Astrocyte of the spinal cord (primary cell): ENCODE measurements at places on chromosomes 16 and 17.

- no peak for DNase-seq
These were observed 790 bp downstream of the CRHR1 start for GRCh38 chr17:45784741-45785479.

- peak; percentile 42 for DNase-seq
These were observed 24.5 kb downstream of the FCSK start for GRCh38 chr16:70478912-70479341.

DNA sequence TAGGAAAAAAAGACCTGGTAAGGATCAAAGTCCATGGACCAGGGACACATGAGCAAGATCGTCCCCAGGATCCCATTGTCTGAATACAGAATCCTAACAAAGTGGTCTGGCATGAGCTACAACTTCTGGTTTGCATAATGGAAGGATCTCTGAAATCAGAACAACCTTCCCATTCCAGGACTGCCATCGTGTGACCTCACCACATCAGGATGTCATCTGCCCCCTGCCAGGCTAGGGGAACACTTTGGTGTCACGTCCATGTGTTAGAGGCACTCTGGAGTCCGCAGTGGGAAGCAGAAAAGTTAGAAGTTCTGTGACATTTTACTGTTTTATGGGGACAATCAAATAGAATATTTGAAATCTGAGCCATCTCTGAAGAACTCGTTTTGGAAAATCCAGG, 160.7 kb downstream of the RGS9 start:
- no peak for DNase-seq

GRCh38 chr17:7862692-7863437, 5.1 kb downstream of the CYB5D1 start:
- peak; percentile 52 for DNase-seq

DNA sequence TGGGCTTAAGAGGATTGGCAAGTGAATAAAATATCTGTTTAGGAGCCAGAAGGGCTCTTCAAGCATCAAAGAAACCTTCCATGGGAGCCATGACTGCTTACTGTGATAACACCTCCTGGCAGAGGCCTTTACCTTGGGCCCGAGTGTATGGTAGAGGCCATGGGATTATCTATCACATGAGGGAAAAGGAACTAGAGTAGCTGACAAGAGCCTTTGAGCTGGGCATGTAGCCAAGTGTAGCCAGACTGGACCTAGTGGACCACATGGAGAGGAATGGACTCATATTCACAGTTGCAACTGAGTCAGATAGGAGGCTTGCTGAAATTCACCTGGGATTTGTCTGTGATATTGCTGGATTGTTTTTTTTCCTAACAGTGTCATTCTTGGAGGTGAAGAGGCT, 276.0 kb upstream of the ZFHX3 start:
- no peak for DNase-seq

DNA sequence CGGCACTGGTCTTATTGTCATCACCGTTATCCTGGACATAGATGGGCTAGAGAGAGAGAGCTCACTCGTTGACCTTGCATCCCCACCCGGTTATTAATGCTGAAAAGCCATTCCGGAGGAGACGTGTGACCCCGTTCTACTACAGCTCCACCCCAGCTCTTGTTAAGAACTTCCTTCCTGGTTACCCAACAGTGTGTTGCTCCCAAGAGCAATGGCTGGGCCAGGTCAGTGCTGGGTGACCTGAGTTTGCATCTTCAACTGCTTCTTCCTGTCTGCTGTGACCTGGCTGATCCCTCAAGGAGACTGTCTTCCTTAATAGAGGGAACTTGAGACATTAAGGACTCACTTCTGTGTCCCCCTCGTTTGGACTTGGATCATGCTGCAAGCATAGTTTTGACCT, 96.1 kb upstream of the SDK2 start:
- DNase-seq, result no peak

DNA sequence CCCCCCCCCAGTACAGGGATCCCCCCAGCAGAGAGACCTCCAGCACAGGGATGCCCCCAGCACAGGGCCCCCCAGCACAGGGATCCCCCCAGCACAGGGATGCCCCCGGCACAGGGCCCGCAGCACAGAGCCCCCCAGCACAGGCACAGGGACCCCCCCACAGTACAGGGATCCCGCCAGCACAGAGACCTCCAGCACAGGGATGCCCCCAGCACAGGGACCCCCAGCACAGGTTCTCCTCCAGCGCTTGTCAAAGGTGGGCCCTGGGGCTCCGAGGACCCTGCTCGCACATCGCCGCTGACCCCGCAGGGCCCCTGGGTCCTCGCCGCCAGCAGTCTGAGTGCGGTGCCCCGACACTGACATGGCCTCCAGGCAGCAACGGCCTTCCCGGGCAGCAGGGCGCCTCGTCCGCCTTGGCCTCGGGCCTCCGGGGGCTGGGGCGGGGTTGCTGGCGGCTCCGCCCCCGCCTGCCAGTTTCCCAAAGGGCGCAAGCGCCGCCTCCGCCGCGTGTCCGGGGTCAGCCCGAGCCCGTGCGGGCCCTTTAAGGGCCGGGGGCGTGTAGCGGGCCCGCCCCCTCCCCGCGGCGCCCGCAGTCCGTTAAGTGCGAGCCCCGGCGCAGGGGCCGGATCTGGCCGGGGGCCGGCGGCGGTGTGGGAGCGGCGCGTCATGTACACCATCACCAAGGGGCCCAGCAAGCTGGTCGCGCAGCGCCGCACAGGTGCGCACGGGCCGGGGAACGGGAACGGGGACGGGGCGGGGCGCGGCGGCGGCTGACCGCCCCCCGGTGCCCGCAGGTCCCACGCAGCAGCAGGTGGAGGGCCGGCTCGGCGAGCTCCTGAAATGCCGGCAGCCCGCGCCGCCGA, at the start of gene MCRIP2:
TSS of gene MCRIP2 (plus strand) at position 503 of the 863 bp plus-strand sequence. CDS start at position 667, 164 bp downstream.
- DNase-seq, result peak; percentile 55

DNA sequence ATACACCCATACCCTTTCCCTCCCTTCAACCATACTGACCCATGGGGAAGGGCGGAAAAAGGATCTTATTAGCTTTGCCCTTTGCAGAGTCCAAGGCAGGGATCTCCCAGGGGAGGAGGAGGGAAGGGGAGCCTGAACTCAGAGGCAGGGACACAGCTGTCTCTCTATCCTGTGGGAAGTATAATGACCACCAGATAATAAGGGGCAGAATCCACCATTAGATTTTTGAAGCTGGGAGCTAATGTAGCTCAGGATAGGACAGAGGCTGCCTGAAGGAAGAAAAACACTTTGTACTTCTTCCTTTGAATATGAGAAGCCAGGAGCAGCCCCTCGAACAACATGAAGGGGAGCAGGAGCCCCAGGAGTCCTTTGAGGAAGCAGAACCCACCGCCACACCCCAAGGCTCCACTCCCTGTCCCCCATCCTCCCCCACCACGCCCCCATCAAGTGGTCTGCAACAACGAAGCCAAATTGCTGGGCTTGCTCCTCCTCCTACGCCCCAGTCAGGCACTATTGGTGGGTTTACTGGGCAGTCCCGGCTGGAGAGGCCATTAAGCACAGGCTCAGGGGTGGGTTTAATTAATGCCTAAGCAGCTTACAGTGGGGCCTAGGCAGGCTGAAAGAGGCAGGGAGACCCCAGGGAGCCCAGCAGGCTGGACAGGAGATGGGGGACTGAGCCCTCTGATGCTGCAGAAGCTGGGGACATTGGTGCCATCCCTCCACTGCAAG, 5.3 kb downstream of the MPP2 start:
- no peak for DNase-seq

DNA sequence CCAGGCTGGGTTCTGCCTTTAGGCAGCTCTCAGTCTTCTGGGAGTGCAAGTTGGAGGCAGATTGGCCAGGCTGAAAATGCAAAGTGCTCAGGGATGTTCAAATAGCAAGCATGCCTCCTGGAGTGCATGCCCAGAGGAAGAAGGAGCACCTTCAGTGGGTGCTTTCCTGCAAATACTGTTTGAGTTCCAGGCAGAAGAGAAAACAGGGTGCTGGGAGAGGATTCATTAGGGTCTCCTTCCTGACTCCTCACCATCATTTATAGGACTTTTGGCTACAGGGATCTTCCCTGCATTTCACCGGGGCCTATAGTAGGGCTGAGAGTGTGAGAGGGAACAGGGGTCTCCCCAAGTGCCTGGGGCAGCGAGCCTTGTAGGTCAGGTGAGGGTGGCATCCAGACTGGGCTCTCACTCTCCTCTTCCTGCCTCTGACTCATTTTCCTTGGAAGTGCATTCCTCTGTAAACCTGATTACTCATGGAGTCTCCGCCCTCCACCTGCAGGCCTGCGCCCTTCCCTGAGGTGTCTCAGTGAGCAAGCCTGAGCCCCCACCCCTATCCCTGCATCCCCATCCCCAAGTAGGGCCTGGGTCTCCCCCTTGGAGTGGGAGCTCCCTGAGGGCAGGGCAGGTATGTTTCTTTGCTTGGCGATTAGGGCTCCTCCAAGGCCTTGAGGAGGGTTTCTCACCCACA, 17.1 kb upstream of the TNS4 start:
- DNase-seq, result no peak
